ENCODE measurements at places on chromosomes 4 and X.

GRCh38 chr4:87270144-87270543 lies 49.7 kb upstream of the KLHL8 start:
- peak; percentile 49 for DNase-seq

DNA sequence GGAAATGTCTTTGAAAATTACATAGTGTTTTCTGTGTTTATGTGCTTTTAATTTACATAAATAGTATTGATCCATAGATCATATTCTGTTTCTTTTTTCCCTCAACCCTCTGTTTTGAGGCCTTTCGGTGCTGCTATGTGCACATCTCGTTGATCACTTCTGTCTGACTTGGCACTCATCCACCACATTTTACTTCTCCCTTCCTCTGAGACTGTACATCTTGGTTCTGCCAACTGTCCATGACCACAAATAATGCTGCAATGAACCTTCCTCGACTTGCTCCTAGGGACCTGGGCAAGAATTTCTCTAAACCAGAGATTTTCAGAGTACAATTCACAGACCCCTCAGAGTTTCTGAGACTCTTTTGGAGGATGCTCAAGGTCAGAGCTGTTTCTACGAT lies 74.4 kb downstream of the RTL5 start:
- DNase-seq = no peak

- no peak for DNase-seq
Observed at GRCh38 chr4:146165840-146166239, 9.7 kb upstream of the LSM6 start.

DNA sequence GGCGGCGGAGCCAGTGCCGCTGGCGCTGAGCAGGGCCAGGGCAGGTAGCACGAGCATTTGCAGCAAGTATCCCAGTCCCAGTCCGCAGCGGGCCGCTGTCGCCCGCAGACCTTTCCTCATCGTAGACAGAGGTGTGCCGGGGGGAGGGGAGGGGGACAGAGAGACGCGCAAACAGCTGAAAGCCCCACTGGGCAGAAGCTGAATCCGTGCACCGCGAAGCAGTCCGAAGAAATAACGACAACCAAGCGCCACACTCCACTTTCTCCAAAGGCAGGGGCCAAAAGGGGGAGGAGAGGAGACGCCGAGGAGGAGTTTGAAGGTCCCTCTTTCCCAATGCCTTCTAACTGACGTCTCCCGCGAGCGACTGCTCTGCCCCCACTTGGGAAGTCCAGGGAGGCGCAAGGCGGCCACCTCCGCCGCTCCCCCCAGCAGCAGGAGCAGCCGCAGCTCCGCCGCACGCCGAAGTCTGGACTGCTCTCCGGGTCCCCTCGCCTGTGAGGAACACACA lies at the start of gene UNC5C:
Gene UNC5C, minus strand, starts transcription at position 236 of the 508 bp plus-strand sequence.
- peak; percentile 82 for DNase-seq

- DNase-seq = no peak
Observed at GRCh38 chr4:14309431-14309830, 681.9 kb upstream of the BOD1L1 start.

- no peak for DNase-seq
Observed at GRCh38 chr4:53987761-53988171, 76.6 kb downstream of the CHIC2 start.

GRCh38 chrX:1440506-1440905 lies 12.2 kb downstream of the ASMTL start:
- no peak for DNase-seq

DNA sequence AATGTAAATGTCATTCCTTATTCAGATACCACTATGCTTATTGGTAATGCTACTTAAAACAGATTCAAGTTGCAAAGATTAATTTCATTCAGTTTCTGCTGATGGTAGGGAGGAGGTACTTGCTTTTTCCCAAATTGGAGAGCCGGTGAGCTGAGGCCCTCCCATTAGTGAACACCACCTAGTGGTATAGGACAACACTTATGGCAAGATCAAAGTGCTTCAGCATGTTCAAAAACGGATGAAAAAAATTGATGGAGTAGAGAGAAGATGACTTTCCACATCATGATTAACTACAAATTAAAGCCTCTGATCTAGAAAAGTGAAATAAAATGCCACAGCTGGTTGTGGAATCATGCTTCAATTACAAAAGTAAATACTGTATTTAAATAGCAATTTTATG lies 112.9 kb downstream of the MBNL3 start:
- DNase-seq = no peak

DNA sequence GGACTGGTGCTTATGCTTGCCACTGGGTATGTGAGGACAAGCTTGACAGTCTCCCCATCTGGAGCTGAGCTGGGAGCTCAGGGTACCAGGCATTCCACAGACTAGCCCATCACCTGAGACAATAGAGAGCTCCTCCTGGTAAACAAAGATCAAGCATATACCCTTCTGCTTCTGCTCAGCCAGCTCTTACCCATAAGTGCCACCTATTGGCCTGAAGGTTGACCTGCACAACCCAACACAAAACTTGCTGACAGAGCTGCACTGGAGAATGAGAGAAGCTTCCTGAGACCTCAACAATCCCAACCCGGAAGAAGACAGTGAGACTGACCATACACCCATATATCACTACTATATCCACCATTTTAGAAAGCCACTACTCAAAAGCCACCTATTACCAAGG lies 1049.2 kb upstream of the INTU start:
- no peak for DNase-seq

- no peak for DNase-seq
Observed at GRCh38 chrX:133859336-133859735, 126.1 kb downstream of the GPC3 start.

- DNase-seq = no peak
Observed at GRCh38 chr4:153521999-153522801, 56.0 kb downstream of the TMEM131L start.

GRCh38 chr4:108700081-108700757 lies 49.8 kb downstream of the OSTC start:
- no peak for DNase-seq

GRCh38 chrX:137032341-137032694 lies 1.5 kb downstream of the GPR101 start:
- no peak for DNase-seq

DNA sequence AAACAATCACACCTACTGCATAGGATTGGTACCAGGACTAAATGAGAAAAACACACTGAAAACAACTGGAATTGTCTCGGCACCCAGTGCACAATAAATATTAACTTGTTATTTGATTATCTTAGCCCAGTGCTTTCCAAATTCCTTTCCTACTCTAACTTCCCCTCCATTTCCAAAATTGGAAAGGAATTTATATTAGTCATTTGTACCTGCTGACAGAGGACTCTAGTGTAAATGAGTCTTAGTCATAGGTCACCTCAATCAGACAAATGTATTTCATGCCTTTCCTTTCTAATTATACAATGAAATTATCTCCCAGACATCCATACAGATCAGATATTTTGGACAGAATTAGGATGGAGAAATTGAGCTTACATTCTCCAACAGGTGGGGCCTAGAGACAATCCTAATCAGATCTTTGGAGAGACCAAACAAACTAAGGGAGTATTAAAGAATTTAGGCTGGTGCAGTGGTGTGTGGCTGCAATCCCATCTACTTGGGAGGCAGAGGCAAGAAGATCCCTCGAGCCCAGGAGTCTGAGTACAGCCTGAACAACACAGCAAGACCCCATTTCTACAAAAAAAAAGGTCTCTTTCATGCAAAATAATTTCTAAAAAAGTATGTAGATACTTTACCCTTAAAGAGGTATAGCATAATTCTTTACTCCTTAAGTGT lies 10.1 kb downstream of the SH3D19 start:
- DNase-seq = no peak

GRCh38 chrX:96449191-96449590 lies 235.5 kb upstream of the DIAPH2 start:
- DNase-seq = no peak

- no peak for DNase-seq
Observed at GRCh38 chr4:121041307-121042090, 30.8 kb downstream of the NDNF start.

DNA sequence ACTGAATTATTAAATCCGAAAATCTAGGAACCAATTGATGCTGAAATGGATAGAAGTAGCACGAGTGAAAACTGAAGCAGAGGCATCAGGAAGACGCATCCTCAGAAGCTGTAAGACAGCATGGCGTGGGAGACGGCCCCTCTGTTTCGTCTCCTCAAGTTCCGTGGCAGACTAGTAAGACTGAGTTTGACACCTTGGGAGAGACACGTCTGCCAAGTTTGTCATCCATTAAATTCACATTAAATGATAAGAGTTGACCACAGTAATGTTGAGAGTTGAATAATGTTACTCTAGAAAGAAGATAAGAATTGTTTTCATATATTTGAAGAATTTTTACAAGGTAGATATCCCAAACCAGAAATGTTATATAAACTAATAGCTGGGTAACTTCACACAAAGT lies 736.1 kb upstream of the FRG1 start:
- no peak for DNase-seq

GRCh38 chr4:117001077-117001476 lies 84.3 kb downstream of the TRAM1L1 start:
- DNase-seq = no peak

DNA sequence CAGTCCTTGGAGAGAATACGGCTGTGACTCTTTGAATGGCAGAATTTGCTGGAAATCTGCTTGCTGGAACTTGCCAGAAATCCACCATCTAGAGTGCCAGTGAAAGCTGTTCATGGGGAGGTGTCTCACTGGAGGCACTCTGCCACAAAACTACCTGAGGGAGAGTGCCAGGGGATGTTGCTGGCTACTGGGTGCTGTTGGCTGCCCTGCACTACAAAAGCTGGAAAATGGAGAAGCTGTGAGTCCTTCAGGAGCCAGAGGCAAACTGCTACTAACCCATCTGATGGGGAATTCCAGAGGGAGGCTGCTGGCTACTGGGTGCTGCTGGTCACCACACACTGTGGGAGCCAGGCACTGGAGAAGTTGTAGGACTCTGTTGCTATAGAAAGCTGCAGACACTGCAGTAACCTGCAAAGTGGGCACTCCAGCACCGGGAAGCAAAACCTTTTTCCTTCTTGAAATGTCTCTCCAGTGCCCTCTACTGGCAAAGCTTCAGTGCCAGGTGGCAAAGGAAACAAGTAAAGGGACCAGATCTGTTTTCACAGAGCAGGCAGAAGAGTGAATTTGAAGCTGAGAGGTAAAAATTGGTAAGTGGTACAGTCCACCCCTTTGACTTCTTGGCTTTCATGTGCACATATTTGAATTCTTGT lies 47.8 kb upstream of the HSD17B10 start:
- peak; percentile 42 for DNase-seq

- DNase-seq = no peak
Observed at GRCh38 chrX:56789518-56790070, 60.6 kb downstream of the NBDY start.

DNA sequence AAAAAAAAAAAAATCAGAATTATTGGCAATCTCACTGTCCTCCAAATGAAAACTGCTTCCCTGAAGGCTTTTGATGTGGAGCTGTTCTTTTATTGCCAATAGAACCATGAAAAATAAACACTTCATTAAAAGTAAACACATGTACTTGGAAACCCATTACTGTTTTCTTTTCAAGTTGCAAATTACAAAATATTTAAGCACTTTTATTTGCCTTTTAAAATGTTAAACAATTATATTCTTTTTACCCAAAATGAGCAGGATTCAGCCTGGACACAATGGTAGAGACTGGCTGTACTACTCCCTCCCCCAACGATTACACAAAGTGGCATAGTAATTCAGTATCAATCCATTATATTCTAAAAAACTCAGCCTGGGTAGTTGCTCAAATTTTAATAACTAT lies 60.9 kb downstream of the SH2D1A start:
- no peak for DNase-seq

DNA sequence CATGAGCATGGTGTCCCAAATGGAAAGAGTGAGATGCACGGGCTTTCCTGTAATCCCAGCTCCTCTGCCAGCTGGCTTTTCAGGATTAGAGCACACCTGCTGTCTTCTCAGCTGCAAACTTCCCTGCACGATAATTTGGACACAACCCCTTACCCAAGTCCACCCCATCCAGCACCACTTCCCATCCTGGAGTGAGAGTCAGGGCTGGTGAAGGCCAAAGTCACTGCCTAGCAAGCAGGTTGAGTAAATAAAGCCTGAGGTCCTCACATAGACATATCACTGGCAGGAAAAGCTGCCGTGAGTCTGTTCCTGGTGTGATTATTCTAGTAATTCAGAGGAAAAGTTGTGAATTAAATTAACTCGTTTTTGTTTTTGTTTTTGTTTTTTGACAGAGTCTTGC lies 113.9 kb upstream of the MBNL3 start:
- no peak for DNase-seq

DNA sequence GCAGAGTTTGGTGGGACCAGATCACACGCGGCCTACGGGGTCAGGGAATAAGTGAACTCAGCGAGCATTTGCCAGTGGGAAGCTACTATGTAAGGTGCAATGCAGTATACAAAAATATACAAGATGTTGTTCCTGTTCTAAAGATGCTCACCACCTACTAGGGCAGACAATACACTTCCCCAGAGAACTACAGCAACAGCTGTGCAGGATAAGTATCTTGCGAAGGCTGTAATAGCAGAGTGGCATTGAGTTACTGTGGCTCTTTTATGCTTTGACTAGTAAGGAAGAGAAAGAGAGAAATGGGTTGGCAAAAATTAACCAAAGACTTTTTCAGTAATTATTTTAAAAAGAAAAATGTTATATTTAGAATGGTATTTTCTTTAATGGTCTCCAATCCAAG lies 61.2 kb downstream of the CDS1 start:
- DNase-seq = no peak

DNA sequence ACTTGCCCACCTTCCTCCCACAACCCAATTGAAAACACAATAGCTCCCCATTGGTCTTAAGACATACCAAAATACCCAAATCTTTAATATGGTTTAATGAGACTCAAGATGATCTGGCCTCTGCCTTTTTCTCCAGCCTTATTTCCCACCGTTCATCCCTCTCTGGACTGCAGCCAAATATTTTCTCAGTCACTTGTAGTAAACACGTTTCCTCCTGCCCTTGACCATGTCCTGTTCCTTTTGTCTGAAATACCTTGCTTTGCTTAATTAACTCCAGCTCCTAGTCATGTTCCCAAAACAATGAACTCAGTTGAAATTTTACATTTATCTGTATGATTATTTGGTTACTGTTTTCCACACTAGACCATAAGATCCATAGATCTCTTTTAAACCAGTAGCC lies 8.4 kb upstream of the NUP54 start:
- DNase-seq = no peak

All from midbrain (tissue), 1 donor.